ENCODE measurements at places on chromosomes 6 and 20.

GRCh38 chr20:60695226-60696000 is 556.6 kb upstream of the CDH4 start:
- DNase-seq = no peak

DNA sequence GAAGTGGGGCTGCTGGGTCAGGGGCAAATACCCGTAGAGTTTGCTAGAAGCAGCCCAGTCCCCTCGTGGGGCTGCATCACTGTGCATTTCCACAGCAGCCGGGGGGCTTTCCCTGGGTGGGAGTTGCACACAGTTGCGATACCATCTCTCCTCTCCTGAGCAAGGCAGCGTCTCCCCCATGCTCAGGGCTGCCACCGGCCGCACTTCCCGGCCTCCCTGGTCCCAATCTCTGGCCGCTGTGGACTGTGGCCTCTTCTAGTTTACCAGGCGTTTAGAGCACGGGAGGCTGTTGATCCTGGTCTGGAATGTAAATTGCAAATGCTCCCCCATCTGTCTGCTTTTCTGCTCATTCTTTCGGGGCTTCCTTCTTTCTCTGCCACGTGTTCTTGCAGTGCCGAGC is 31.1 kb downstream of the OSBPL2 start:
- no peak for DNase-seq

GRCh38 chr6:87658516-87658915 is 43.5 kb downstream of the AKIRIN2 start:
- no peak for DNase-seq

- DNase-seq = no peak
Measured at GRCh38 chr20:40335901-40336351, 353.1 kb downstream of the MAFB start.

DNA sequence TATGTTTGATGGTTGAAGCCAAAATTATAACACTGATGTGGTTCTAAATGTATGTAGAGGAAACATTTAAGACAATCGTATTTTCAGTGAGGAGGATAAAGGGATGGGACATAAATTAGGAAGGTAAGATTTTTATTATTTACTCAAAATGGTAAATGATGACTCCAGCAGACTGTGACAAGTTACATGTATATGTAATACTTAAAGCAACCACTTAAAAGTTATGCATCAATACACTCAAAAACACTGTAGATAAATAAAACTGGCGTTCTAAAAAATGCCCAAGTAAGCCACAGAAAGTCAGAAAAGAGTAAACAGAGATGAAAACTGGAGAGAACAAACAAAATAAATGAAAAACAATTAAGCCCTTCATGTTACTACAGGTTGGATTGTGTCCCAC is 18.7 kb downstream of the HLA-DMB start:
- DNase-seq = no peak

- no peak for DNase-seq
Measured at GRCh38 chr6:101876431-101876830, 482.9 kb downstream of the GRIK2 start.

GRCh38 chr20:60200305-60200918 is 242.2 kb downstream of the CDH26 start:
- DNase-seq = no peak

GRCh38 chr6:90896075-90896547 is 309.2 kb upstream of the MAP3K7 start:
- no peak for DNase-seq

GRCh38 chr6:74091136-74091793 is 395.3 kb downstream of the CD109 start:
- DNase-seq = no peak

GRCh38 chr20:15576411-15576810 is 996.8 kb downstream of the KIF16B start:
- no peak for DNase-seq

GRCh38 chr20:41327178-41327577 is 9.6 kb upstream of the ZHX3 start:
- DNase-seq = no peak

DNA sequence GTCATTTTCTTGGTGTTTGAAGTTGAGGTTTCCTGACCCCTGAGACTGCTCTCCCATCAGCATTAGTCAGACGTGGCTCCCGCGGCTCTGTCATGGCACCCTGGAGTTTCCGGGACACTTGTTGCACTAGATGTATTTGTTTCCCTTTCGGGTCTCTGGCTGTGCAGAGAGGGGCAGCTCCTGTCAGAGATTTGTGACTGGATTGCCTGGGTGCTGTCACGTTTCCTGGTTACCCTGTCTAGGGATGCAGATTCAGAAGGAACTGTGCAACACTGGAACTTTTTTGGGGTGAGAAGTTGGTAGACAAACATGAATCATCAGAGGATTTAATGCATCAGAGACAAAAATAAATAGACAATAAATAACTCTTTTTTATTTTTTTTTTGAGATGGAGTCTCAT is 431.8 kb upstream of the MAN1A1 start:
- DNase-seq = no peak

- no peak for DNase-seq
Measured at GRCh38 chr6:12175626-12176025, 114.5 kb upstream of the EDN1 start.

GRCh38 chr6:43848671-43849391 is 78.8 kb downstream of the VEGFA start:
- no peak for DNase-seq

GRCh38 chr20:47461120-47461685 is 40.5 kb upstream of the NCOA3 start:
- DNase-seq = no peak

- no peak for DNase-seq
Measured at GRCh38 chr6:139496654-139497344, 122.4 kb upstream of the CITED2 start.

- DNase-seq = no peak
Measured at GRCh38 chr20:48717680-48718223, 110.0 kb downstream of the PREX1 start.

- no peak for DNase-seq
Measured at GRCh38 chr6:14328163-14328562, 210.6 kb downstream of the CD83 start.

GRCh38 chr6:33407132-33407718 is 3.6 kb upstream of the PHF1 start:
- DNase-seq = no peak

- no peak for DNase-seq
Measured at GRCh38 chr6:106254636-106255035, 70.9 kb downstream of the ATG5 start.

GRCh38 chr6:73062837-73063236 is 162.5 kb downstream of the KHDC1L start:
- no peak for DNase-seq

GRCh38 chr6:111175109-111175508 is 87.8 kb downstream of the SLC16A10 start:
- DNase-seq = no peak

DNA sequence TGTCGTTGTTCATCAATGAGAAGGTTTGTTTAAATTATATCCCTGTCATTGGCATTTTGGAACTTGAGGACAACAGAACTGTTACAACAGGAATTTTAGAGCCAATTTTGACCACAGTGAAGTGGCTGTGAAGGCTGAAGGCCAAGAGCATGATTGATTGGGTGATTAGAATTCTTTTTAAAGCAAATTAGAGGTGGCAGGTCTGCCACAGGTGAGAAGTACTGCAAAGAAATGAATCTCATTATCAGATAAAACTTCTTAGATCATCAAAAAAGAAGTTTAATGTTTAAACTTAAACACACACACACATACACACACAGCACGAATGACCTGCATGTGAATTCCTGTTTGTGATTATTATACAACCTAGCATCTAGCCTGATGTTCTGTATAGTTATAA is 32.4 kb downstream of the FARS2 start:
- DNase-seq = no peak

- no peak for DNase-seq
Measured at GRCh38 chr20:20439602-20440190, 71.8 kb downstream of the INSM1 start.

DNA sequence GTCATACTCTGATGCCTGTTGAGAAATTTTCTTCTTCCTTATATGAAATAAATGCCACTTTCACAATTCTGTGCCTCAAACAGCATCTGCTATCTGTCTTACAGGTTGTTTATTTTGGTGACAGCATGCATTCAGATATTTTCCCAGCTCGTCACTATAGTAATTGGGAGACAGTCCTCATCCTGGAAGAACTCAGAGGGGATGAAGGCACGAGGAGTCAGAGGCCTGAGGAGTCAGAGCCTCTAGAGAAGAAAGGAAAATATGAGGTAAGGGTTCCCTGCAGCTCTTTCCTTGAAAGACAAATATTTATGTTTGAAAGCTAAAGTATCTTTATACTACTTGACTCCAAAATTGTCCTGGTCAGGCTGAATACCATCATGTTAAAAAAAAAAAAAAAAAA is 15.8 kb downstream of the TSPYL4 start:
- DNase-seq = no peak

- DNase-seq = no peak
Measured at GRCh38 chr20:38144974-38145728, 19.9 kb downstream of the TGM2 start.

GRCh38 chr20:1822564-1823449 is 72.4 kb upstream of the SIRPA start:
- DNase-seq = no peak

DNA sequence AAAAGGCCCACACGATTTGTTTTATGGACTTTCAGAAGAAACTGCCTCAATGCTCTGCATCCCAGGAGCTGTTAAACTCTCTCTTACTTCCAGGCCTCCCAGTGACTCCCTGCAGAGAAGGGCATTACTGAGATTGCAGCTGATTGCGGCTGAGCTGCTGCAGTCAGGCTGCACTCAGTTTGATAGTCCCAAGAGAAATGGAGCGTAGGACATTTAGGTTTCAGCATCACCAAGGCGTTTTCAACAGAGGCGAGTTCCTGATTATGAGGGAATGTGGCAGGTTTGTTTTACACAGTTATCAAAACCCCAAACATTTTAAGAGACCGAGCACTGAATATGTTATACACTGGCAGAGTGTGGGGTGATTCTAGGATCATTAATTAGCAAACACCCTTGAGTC is 145.6 kb downstream of the TBX18 start:
- no peak for DNase-seq

DNA sequence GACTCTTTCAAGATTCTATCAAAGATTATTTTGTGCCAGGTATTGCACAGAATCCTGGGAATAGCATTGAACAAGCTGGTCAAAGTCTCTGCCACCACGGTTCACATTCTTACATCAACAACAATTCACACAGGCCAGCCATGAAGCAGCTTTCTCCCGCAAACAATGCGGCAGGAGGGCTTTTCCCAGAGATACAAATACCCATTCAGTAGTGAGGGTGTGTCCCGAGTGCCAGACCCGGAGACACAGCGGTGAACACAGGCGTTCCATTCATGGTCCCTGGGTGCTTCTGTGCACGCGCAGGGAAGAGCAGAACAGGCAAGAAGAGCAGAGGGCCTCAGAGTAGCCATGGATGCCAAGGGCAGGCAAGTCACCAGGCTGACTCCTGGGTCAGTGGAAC is 83.3 kb upstream of the PDE10A start:
- DNase-seq = no peak

- no peak for DNase-seq
Measured at GRCh38 chr6:135254471-135254870, 73.4 kb downstream of the MYB start.

Measured in chondrocyte (in vitro differentiated cells).